ENCODE measurements at places on chromosomes 5 and 9. TPM values are rescaled to one million over a fixed set of nuclear protein-coding genes. Genes with fewer than 3 reads are reported as not detected.

The ARL14EPL gene
- total RNA-seq, result not detected

The AMACR gene
- total RNA-seq, result 14.9 TPM

The HAVCR2 gene
- 9.9 TPM for total RNA-seq

The NEURL1B gene
- total RNA-seq, result 38.8 TPM

The MUSK gene
- total RNA-seq, result 7.8 TPM

The CER1 gene
- not detected for total RNA-seq

The EHMT1 gene
- 182 TPM for total RNA-seq

The SPINK7 gene
- not detected for total RNA-seq

The HSD17B3 gene
- not detected for total RNA-seq

The ROR2 gene
- total RNA-seq, result 0.70 TPM

The C9orf50 gene
- total RNA-seq, result not detected

The PCDHB15 gene
- total RNA-seq, result 0.27 TPM

The ANKRD18B gene
- not detected for total RNA-seq

The TMEM174 gene
- not detected for total RNA-seq

The SUSD3 gene
- 5.5 TPM for total RNA-seq

The PCA3 gene
- total RNA-seq, result not detected

The DTWD2 gene
- total RNA-seq, result 10.7 TPM

The CCDC183 gene
- 16.6 TPM for total RNA-seq

The AQP7 gene
- total RNA-seq, result 92.1 TPM

The MINAR2 gene
- total RNA-seq, result not detected

- peak overlapping the region; percentile 66 for H3K4me3 ChIP-seq
- H3K4me1 ChIP-seq, result no peaks in the 10 kb centered on the region
- no peaks in the 10 kb centered on the region for H3K27me3 ChIP-seq
- no peaks in the 10 kb centered on the region for H3K36me3 ChIP-seq
- no peak for DNase-seq
Measured at GRCh38 chr9:6415266-6415665, 2.3 kb downstream of the UHRF2 start.

- H3K4me3 ChIP-seq, result no peak overlapping the region
- no peaks in the 10 kb centered on the region for H3K27me3 ChIP-seq
- H3K36me3 ChIP-seq, result no peaks in the 10 kb centered on the region
- DNase-seq, result no peak
Measured at GRCh38 chr5:124353016-124353415, 393.4 kb downstream of the ZNF608 start.

GRCh38 chr5:111774525-111774924 lies 17.5 kb upstream of the NREP start:
- no peaks in the 10 kb centered on the region for H3K36me3 ChIP-seq
- no peak overlapping the region for H3K27ac ChIP-seq
- no peaks in the 10 kb centered on the region for H3K27me3 ChIP-seq
- H3K4me1 ChIP-seq, result no peaks in the 10 kb centered on the region
- H3K4me3 ChIP-seq, result no peak overlapping the region

DNA sequence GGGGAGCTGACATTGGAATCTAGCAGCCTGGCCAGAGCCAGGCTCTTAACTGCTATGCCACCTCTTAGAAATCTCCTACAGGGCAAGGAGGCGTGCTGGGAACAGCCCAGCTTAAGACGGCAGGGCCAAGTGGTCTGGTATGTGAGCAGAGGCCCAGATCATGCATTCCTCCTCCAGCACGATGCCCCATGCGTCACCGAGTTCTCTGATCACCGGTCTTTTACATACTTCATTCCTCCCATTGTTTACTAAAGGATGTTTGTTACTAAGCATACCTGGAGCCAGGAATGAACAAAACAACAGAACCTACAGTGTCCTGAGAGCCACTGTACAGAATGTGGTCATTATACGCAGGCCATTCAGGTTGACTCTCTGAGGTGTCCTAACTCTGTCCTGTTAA lies 73.8 kb downstream of the TRIO start:
- no peaks in the 10 kb centered on the region for H3K36me3 ChIP-seq
- no peak for DNase-seq
- H3K4me1 ChIP-seq, result peaks cover 10% of the 10 kb centered on the region
- no peak overlapping the region for H3K27ac ChIP-seq

DNA sequence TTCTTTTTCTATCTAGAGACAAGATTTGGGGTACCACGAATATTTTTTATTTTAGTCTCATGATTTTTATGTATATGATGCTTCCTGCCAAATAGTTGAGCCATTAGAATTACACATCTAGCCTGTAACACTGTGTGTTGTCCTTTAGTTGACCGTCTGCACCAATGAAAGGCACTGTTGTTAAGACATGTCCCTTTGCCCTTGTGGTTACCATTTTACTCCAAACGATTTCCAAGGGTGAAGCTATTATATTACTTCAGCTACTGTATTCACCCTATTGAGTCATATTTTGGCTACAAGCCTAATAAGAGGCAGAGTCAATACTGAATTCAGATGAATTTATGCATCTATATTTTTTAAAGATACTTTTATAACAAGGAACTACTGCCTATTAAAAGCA lies 207.6 kb downstream of the CETN3 start:
- DNase-seq, result no peak
- H3K36me3 ChIP-seq, result no peaks in the 10 kb centered on the region
- H3K4me1 ChIP-seq, result no peaks in the 10 kb centered on the region
- H3K4me3 ChIP-seq, result no peak overlapping the region

GRCh38 chr5:79588696-79589095 lies 23.5 kb upstream of the TENT2 start:
- no peak overlapping the region for H3K27ac ChIP-seq
- no peaks in the 10 kb centered on the region for H3K27me3 ChIP-seq
- no peak for DNase-seq
- H3K36me3 ChIP-seq, result no peaks in the 10 kb centered on the region
- no peak overlapping the region for H3K4me3 ChIP-seq
- no peaks in the 10 kb centered on the region for H3K4me1 ChIP-seq

GRCh38 chr9:2461892-2462291 lies 159.7 kb upstream of the VLDLR start:
- DNase-seq, result no peak
- H3K36me3 ChIP-seq, result no peaks in the 10 kb centered on the region
- no peaks in the 10 kb centered on the region for H3K27me3 ChIP-seq
- H3K4me3 ChIP-seq, result no peak overlapping the region

- peak overlapping the region; percentile 77 for H3K27ac ChIP-seq
- peak; percentile 64 for DNase-seq
- no peaks in the 10 kb centered on the region for H3K27me3 ChIP-seq
- peaks cover 14% of the 10 kb centered on the region for H3K4me1 ChIP-seq
- peaks cover 6% of the 10 kb centered on the region for H3K36me3 ChIP-seq
Measured at GRCh38 chr5:172958331-172959046, 735 bp upstream of the RPL26L1 start.

DNA sequence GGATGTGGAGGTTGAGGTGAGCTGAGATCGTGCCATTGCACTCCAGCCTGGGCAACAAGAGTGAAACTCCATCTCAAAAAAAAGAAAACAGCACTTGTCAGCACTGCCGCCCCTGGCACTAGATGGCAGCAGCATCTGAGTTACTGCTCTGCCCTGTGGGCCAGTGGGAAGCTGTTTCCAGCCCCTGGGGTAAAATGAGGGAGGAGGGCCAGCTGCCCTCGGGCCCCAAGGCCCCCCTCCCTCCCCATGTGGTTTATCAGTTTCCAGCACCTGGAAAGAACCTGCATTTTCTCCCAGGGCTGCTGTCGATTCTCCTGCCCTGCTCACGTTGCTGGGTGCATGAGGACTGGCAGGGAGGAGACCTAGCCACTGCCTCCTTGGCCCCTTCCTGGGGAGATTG lies 13.2 kb upstream of the CEL start:
- H3K27ac ChIP-seq, result no peak overlapping the region
- H3K27me3 ChIP-seq, result no peaks in the 10 kb centered on the region
- DNase-seq, result peak; percentile 70

- no peaks in the 10 kb centered on the region for H3K27me3 ChIP-seq
- no peak overlapping the region for H3K27ac ChIP-seq
- no peaks in the 10 kb centered on the region for H3K36me3 ChIP-seq
- H3K4me3 ChIP-seq, result no peak overlapping the region
- no peak for DNase-seq
Measured at GRCh38 chr5:110441035-110441434, 285.4 kb downstream of the TMEM232 start.

GRCh38 chr9:137454597-137455358 lies 4.4 kb downstream of the NSMF start:
- H3K36me3 ChIP-seq, result no peaks in the 10 kb centered on the region
- H3K27ac ChIP-seq, result peak overlapping the region; percentile 99
- peak; percentile 85 for DNase-seq

- no peaks in the 10 kb centered on the region for H3K36me3 ChIP-seq
- no peak for DNase-seq
- no peak overlapping the region for H3K4me3 ChIP-seq
- H3K27ac ChIP-seq, result no peak overlapping the region
- H3K4me1 ChIP-seq, result no peaks in the 10 kb centered on the region
- no peaks in the 10 kb centered on the region for H3K27me3 ChIP-seq
Measured at GRCh38 chr9:3817208-3817607, 291.4 kb upstream of the RFX3 start.

DNA sequence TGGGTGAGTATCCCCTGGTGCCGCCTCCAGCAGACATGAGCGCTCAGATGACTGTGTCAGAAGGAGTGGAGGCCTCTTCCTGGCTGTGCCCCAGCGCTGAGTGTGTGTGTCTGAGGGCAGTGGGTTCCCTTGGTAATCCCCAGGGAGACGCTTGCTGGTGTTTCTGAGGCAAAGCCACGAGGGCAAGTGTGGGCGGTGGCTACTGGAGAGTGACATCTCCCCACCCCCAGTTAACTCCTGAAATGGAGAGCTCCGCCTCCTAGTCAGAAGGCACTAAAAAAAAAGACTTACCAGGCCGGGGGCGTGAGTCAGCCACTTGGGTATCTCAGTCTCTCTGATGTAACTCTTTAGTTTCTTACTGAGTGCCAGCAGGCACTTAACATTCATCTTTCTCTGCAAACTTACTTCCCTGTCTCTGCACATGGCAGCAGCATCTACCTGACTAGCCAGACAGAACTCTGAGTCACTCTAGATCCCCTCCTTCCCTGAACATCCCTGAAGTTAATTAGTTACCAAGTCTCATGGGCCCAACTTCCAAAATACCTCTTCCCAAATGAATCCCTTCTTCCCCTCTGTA lies 19.3 kb downstream of the ORM2 start:
- no peaks in the 10 kb centered on the region for H3K27me3 ChIP-seq
- H3K36me3 ChIP-seq, result peaks cover 7% of the 10 kb centered on the region
- no peak overlapping the region for H3K4me3 ChIP-seq
- peak; percentile 93 for DNase-seq
- H3K27ac ChIP-seq, result peak overlapping the region; percentile 59

- no peak for DNase-seq
- no peak overlapping the region for H3K4me3 ChIP-seq
- no peaks in the 10 kb centered on the region for H3K36me3 ChIP-seq
- no peaks in the 10 kb centered on the region for H3K4me1 ChIP-seq
- no peaks in the 10 kb centered on the region for H3K27me3 ChIP-seq
Measured at GRCh38 chr5:141399555-141400258, 2.0 kb downstream of the PCDHGB5 start.

GRCh38 chr9:3409453-3409852 lies 116.3 kb downstream of the RFX3 start:
- H3K27me3 ChIP-seq, result no peaks in the 10 kb centered on the region
- no peaks in the 10 kb centered on the region for H3K36me3 ChIP-seq
- H3K27ac ChIP-seq, result no peak overlapping the region
- no peaks in the 10 kb centered on the region for H3K4me1 ChIP-seq

- H3K4me3 ChIP-seq, result no peak overlapping the region
- H3K27ac ChIP-seq, result no peak overlapping the region
- no peaks in the 10 kb centered on the region for H3K4me1 ChIP-seq
- H3K36me3 ChIP-seq, result no peaks in the 10 kb centered on the region
- DNase-seq, result no peak
- H3K27me3 ChIP-seq, result no peaks in the 10 kb centered on the region
Measured at GRCh38 chr5:65800775-65801174, 78.8 kb downstream of the NLN start.

- no peaks in the 10 kb centered on the region for H3K27me3 ChIP-seq
- DNase-seq, result no peak
- peaks cover 6% of the 10 kb centered on the region for H3K4me1 ChIP-seq
- H3K27ac ChIP-seq, result no peak overlapping the region
Measured at GRCh38 chr5:72314571-72315172, 5.4 kb downstream of the MRPS27 start.

GRCh38 chr5:31911291-31912265 lies 262.5 kb downstream of the GOLPH3 start:
- no peak overlapping the region for H3K27ac ChIP-seq
- H3K4me3 ChIP-seq, result no peak overlapping the region
- H3K27me3 ChIP-seq, result no peaks in the 10 kb centered on the region
- no peak for DNase-seq
- H3K4me1 ChIP-seq, result no peaks in the 10 kb centered on the region

- H3K4me1 ChIP-seq, result no peaks in the 10 kb centered on the region
- H3K36me3 ChIP-seq, result no peaks in the 10 kb centered on the region
- H3K4me3 ChIP-seq, result no peak overlapping the region
- DNase-seq, result no peak
- no peaks in the 10 kb centered on the region for H3K27me3 ChIP-seq
Measured at GRCh38 chr9:130640681-130641080, 23.7 kb upstream of the PRDM12 start.

- no peaks in the 10 kb centered on the region for H3K27me3 ChIP-seq
- no peaks in the 10 kb centered on the region for H3K36me3 ChIP-seq
- no peaks in the 10 kb centered on the region for H3K4me1 ChIP-seq
- H3K27ac ChIP-seq, result no peak overlapping the region
Measured at GRCh38 chr5:5616247-5616895, 193.9 kb downstream of the ICE1 start.

DNA sequence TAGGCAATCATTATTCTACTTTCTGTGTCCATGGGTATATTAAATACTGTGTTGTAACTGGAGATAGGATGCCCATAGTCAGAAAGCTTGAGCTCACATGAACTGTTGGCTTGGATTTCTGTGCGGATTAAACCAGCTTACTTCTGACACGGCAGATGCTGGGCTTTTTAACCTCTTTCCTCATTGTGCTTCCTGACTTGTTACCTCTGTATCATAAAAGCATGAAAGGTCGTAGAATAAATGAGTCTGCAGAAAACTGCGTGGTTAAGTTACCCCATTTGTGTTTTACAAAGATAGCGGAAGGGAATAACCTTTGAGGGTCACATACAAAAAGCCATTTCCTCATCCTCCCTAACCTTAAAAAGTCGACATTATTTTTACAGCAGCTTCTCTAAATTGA lies 199.5 kb upstream of the DMRT1 start:
- DNase-seq, result no peak
- H3K27me3 ChIP-seq, result no peaks in the 10 kb centered on the region
- H3K4me1 ChIP-seq, result no peaks in the 10 kb centered on the region
- H3K36me3 ChIP-seq, result no peaks in the 10 kb centered on the region
- no peak overlapping the region for H3K4me3 ChIP-seq
- no peak overlapping the region for H3K27ac ChIP-seq

DNA sequence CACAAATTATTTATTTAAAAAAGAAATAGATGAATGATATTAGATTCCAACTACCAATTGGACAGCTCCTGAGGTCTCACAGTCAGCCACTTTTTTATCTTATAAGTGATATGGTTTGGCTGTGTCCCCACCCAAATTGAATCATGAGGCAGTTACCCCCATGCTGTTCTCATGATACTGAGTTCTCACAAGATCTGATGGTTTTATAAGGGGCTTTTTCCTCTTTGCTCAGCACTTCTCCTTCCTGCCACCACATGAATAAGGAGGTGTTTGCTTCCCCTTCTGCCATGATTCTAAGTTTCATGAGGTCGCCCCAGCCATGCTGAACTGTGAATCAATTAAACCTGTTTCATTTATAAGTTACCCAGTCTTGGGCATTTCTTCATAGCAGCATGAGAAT lies 12.9 kb downstream of the NLN start:
- no peaks in the 10 kb centered on the region for H3K4me1 ChIP-seq
- no peak for DNase-seq
- no peak overlapping the region for H3K4me3 ChIP-seq

GRCh38 chr9:134039386-134040175 lies 14.3 kb downstream of the BRD3OS start:
- H3K27ac ChIP-seq, result no peak overlapping the region
- no peaks in the 10 kb centered on the region for H3K4me1 ChIP-seq
- no peak for DNase-seq
- no peak overlapping the region for H3K4me3 ChIP-seq
- no peaks in the 10 kb centered on the region for H3K27me3 ChIP-seq
- H3K36me3 ChIP-seq, result peaks cover 77% of the 10 kb centered on the region
